Uterus (tissue), 4 donors: ENCODE measurements at places on chromosomes 7 and 10. TPM values are rescaled to one million over a fixed set of nuclear protein-coding genes. Genes with fewer than 3 reads are reported as not detected.

DNA sequence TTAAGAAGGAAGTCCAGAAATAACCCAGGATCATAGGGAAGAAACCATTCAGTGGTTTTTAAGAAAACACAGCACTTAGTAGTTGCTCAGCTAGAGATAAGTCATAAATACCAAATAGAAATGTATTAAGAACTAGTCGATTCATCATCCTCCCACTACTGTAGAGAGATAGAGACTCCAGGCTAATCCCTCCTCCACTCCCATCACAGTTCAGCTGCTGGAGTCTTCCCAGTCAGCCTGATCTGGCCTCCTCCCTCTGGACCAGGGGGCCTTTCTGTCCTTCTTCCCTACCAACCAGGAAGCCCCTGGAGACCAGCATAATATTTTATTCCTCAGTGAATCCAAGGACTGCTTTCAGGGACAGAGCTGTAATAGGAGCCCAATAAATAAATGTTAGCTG lies 294.1 kb upstream of the YAE1 start:
- DNase-seq, result no peak

- DNase-seq, result no peak
Measured at GRCh38 chr10:74813381-74814259, 12.8 kb upstream of the KAT6B start.

DNA sequence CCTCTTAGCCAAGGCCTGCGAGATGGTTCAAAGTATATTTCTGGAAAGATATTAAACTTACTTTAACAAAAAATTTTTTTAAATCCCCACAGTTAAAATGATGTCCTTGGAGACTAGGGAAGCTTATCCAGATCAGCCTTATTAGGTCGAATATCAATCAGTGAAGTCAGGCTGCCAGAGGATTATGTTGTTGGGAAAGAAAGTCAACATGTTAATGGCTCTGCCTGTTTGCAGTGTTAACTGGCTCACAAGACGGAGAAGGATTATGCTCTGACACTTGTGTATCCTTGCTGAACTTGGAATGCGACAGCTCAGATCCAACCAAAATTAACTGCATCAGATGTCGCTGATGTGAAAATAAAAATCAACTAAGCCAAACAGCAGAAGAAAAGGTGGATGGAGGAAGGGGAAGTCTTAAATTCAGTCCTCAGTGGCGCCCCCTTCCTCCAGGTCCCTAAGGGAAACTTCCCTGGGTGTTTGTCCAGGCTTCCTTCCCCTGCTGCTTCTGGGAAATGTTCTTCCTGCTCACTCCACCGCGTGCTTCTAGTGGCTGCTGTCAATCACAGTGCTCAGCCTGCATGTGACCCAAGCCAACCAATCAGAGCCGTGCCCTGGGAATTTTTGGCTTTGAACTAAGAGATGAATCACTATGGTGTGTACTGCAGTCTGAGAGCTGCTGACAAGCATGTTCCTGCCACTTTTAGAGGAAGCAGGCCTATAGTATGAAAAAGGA lies 690.4 kb upstream of the NRP1 start:
- no peak for DNase-seq

DNA sequence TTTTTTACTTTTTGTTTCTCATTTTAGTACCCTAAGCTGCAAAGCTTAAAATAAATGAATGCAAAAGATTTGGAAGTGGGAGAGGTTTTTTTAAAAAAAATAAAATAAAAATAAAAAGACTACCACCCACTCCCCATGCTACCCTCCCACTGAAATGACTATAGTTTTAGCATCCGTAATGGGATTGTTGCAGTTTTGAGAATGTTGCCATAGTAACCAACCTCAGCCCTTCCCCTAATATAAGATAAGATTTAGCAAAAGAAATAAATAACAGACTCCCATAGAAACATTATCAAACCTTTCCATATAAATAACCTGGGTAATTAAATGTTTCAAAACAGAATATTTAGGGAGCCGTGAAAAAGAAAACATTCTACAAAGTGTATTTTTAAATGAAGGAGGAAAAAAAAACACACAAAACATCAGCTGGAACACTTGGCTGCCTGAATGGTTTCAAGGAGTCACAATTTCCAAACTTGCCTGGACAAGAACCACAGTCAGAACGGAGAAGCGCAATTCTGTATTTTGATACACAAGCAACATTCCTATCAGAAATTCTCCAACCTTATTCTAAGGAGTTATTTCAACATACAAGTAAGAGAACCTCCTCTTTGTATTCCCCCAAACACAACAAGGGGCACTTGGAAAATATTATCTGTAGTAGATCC lies 57.4 kb downstream of the DGKI start:
- DNase-seq, result no peak

- DNase-seq, result peak; percentile 62
Measured at GRCh38 chr7:73734619-73735527, 3.7 kb downstream of the ABHD11 start.

Gene CHST15
- total RNA-seq, result 28.5 TPM

Gene CRPPA
- 0.29 TPM for total RNA-seq
